ENCODE measurements at places on chromosomes 1 and 21.

DNA sequence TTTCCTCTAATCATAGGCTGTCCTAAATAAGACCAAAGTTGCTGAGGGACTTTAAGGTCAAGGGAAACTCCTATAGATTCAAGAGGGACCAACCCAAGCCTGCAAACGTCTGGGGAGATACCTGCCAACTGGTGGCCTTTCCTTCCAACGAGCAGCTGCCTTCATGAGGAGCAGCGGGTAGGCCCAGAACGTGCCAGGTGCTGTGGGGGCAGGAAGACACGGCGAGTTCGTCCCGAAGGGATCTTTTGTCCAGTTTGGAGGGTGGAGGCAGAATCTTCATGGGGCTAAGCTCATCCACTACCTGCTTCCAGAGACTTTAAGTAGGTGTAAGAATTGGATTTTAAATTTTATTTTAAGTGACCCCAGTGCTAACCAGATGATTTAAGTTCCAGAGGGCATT is 26.0 kb upstream of the SLC26A9 start:
- no peak overlapping the region for H3K4me3 ChIP-seq
- DNase-seq, result no peak
- no peaks in the 10 kb centered on the region for H3K36me3 ChIP-seq
- H3K4me1 ChIP-seq, result no peaks in the 10 kb centered on the region

GRCh38 chr1:186722711-186723309 is 42.6 kb upstream of the PTGS2 start:
- no peaks in the 10 kb centered on the region for H3K27me3 ChIP-seq
- no peak for DNase-seq
- H3K4me3 ChIP-seq, result no peak overlapping the region
- H3K4me1 ChIP-seq, result no peaks in the 10 kb centered on the region
- H3K36me3 ChIP-seq, result no peaks in the 10 kb centered on the region

- no peaks in the 10 kb centered on the region for H3K36me3 ChIP-seq
- peaks cover 5% of the 10 kb centered on the region for H3K27me3 ChIP-seq
- no peak overlapping the region for H3K4me3 ChIP-seq
- no peak overlapping the region for H3K27ac ChIP-seq
- H3K4me1 ChIP-seq, result no peaks in the 10 kb centered on the region
These were observed 106.9 kb upstream of the F3 start for GRCh38 chr1:94648225-94649007.

DNA sequence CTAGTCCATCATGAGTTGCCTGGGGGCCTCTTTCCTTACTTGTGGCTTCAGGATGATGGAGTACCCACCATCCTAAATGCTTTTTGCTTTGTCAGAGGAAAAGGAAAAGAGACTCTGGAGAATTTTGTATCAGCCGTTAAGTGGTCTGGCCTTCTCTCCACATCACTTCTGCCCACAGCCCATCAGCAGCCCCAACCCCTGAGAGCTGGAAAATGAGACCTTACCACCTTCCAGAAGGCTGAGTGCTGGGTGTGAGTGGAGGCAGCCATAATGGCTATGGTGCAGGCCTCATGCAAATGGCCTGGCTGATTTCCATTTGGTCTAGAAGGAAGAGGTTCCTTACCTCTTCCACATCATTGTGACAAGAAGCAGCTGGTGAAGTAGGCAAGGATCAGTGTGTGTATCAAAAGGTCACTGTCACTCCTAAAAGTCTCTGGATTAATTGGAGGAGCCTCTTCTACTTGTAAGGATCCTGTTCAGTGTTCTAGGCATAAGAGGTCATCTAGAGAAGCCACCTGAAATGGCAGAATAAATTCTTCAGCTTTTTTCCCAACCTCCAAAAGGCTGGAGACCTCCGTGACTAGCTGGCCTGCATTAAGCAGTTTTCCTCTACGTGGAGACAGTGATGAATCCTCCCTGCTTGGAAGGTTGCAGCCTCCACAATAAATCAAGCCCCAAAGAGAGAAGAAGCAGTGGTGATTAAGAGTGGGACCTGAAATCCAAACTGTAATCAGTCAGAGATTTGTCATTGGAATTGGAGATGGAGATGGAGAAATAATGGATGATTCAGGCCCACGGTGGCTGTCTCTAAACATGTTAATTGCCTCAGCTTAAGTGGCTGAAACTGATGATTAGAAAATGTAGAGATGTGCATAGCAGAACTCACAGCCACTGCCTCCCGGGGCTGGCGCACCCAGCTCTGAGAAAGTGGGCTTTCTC is 111.5 kb downstream of the CNIH3 start:
- H3K36me3 ChIP-seq, result no peaks in the 10 kb centered on the region
- no peak for DNase-seq
- no peak overlapping the region for H3K4me3 ChIP-seq

DNA sequence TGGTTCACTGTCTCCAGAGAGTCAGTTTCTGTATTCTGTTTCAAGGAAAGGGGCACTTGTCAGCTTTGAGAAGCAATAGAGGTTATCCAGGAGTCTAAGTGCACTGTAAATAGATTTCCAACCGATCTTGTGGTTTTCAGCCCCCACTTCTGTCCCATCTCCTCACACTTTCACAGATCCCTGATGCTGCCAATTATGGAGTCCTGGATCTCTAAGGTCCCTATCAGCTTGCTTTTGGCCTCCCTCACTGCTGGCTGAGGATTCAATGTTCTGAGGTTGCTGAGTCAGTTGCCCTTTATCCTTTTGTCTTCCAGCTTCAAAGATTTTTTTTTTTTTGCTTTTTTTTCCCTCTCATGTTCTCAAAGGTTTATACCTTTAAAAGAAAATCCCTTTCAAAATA is 98.4 kb downstream of the DIRAS3 start:
- no peaks in the 10 kb centered on the region for H3K27me3 ChIP-seq
- H3K4me3 ChIP-seq, result no peak overlapping the region
- no peak for DNase-seq
- no peaks in the 10 kb centered on the region for H3K4me1 ChIP-seq
- H3K27ac ChIP-seq, result no peak overlapping the region

- no peak overlapping the region for H3K27ac ChIP-seq
- H3K4me3 ChIP-seq, result no peak overlapping the region
- no peaks in the 10 kb centered on the region for H3K4me1 ChIP-seq
- DNase-seq, result no peak
These were observed 583.4 kb upstream of the ADAMTS5 start for GRCh38 chr21:27550287-27550686.

- no peak for DNase-seq
- no peak overlapping the region for H3K27ac ChIP-seq
- H3K4me3 ChIP-seq, result no peak overlapping the region
- H3K36me3 ChIP-seq, result peaks cover 37% of the 10 kb centered on the region
- no peaks in the 10 kb centered on the region for H3K27me3 ChIP-seq
These were observed 116.3 kb upstream of the HP1BP3 start for GRCh38 chr1:20903437-20903836.

DNA sequence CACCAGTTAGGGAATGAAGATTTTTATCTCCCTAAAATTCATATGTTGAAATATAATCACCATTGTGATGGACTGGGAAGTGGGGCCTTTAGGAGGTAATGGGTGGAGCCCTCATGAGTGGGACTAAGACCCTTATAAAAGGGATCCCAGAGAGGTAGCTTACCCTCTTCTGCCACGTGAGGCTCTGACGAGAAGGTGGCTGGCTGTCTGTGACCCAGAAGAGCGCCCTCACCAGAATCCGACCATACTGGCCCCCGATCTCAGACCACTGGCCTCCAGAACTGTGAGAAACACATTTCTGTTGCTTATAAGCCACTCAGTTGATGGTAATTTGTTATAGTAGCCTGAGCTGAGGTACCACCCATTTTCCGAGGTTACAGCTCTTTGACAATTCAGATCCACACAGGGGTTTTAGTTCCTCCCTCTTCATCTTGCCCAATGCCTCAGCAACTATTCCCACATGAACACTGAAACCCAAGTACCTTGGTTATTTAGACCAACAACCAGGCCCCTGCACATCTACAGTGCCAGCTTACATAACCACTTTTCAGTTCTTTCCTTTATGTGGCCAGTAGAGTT is 27.6 kb upstream of the HUNK start:
- H3K36me3 ChIP-seq, result no peaks in the 10 kb centered on the region
- no peaks in the 10 kb centered on the region for H3K4me1 ChIP-seq
- H3K4me3 ChIP-seq, result no peak overlapping the region

GRCh38 chr1:76289692-76290091 is 215.1 kb downstream of the ST6GALNAC3 start:
- no peak overlapping the region for H3K4me3 ChIP-seq
- DNase-seq, result no peak
- no peaks in the 10 kb centered on the region for H3K27me3 ChIP-seq
- H3K36me3 ChIP-seq, result no peaks in the 10 kb centered on the region

DNA sequence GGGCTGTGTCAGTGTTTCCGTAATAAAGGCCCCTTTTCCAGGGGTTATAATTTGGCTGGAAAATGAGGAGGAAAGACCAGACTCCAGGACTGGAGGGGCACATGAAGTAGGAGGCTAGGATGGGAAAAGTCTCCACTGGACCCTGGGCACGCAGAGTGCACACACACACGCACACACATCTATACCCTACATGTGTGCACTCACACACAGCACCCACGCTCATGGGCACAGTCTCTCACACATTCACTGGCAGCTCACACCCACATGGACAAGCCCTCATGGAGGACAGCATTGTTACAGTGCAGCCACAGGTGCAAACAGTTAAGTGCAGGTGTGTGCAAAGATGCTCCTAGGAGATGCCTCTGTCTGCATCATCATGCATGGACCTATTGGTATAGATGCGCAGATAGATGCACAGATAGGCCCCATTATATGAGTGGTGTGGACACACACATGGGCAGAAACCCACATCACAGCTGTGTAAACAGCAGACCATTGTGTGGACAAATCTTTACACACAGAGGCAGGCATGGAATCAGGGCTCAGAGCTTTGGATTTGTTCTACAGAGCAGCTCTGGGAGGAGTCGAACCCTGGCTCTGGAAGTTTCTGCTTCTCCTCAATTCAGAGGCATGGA is 9.1 kb upstream of the RUNX3 start:
- no peaks in the 10 kb centered on the region for H3K27me3 ChIP-seq
- peaks cover 29% of the 10 kb centered on the region for H3K4me1 ChIP-seq
- no peaks in the 10 kb centered on the region for H3K36me3 ChIP-seq
- no peak overlapping the region for H3K27ac ChIP-seq
- no peak overlapping the region for H3K4me3 ChIP-seq

GRCh38 chr1:220300442-220301121 is 28.3 kb upstream of the RAB3GAP2 start:
- H3K27ac ChIP-seq, result no peak overlapping the region
- peaks cover 13% of the 10 kb centered on the region for H3K27me3 ChIP-seq
- H3K4me1 ChIP-seq, result no peaks in the 10 kb centered on the region
- no peak for DNase-seq
- no peak overlapping the region for H3K4me3 ChIP-seq
- H3K36me3 ChIP-seq, result no peaks in the 10 kb centered on the region

DNA sequence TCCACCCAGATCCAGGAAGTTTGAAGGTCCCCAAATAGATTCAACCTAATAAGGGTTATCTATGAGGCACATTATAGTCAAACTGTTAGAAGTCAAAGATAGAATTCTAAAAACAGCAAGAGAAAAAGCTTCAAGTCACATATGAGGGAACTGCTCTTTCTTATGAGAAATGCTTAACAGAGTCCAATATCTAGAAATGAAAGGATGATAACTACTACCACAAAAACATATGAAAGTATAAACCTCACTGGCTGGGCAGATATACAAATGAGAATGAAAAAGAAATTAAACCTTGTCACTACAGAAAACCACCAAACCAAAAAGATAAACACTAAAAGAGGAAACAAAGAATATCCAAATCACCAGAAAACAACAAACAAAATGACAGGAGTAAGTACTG is 201.8 kb downstream of the KCNH1 start:
- H3K4me3 ChIP-seq, result no peak overlapping the region
- no peaks in the 10 kb centered on the region for H3K4me1 ChIP-seq
- DNase-seq, result no peak
- H3K27ac ChIP-seq, result no peak overlapping the region
- H3K27me3 ChIP-seq, result no peaks in the 10 kb centered on the region
- H3K36me3 ChIP-seq, result no peaks in the 10 kb centered on the region

DNA sequence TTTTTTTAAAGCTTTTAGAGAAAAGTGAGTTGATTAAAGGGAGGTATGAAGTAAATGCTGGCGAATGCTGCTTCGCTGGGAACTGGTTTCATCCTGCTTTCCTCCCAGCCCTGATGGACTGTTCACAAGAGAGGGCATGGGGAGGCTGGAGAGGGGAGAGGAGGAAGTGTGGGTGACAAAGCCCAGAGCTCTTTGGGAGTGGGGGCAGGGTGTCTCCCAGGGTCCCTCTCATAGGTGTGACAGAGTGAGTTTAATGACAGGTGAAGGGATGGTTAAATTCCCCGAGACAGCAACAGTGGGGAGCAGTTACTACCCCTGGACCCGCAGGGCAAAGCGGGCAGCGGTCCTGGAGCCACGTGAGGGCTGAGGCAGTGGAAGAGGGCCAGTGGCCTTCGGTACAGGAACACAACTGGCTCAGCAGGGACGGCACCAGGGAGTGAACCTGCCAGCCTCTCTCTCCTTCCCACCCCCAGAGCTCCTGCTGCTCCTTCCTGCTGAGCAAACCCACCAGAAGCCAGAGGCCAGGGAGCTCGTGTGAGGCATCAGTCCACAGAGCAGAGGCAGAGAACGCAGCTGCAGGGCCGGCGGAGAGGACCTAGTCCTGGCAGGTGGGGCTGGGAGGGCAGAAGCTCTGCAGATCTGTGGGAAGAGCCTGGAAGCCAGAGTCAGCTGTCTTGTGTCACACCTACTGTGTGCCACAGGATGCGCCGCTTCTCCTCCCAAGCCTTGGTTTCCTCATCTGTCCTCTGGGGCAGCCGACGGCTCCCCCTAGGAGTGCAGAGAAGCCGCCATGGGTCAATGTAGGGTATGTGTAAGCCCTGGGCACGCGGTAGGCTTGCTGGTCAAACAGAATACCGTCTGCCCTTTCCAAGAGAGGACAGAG is 20.9 kb upstream of the LRP8 start:
- no peak overlapping the region for H3K27ac ChIP-seq
- no peaks in the 10 kb centered on the region for H3K27me3 ChIP-seq
- peaks cover 10% of the 10 kb centered on the region for H3K4me1 ChIP-seq
- H3K36me3 ChIP-seq, result no peaks in the 10 kb centered on the region
- peak; percentile 6 for DNase-seq

GRCh38 chr21:45917241-45917640 is 64.3 kb upstream of the COL6A1 start:
- no peaks in the 10 kb centered on the region for H3K27me3 ChIP-seq
- no peak overlapping the region for H3K4me3 ChIP-seq
- DNase-seq, result no peak
- peak overlapping the region; percentile 35 for H3K27ac ChIP-seq
- H3K4me1 ChIP-seq, result peaks cover 2% of the 10 kb centered on the region

DNA sequence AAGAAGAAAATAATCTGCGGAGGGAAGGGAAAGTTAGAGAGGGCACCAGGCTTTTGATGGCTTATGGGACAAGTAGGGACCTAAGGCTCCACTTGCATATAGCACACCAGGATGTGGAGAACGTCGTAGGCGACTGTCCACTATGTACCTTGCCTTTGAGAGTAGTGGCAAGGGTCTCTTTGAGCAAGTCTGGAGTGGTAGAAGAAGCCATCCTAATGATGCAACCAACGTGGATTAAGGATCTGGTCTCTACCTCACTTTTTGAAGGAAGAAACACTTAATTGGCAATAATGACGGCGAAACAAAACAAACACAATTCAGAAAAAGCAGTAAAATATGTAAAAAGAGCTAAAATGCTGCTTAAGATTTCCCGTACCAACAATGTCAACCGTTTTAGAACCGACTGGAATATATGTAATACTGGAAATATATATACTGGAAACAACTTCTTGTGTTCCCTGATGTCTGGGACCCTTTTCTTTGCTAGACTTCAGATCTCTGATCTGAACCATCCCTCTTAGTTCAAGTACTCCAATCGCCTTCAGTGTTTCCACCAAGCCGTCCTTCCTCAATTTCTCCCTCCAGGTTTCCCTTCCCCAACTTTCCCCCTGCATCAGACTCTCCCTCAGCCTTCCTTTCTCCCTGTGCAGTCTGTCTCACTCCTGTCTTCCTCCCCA is 821 bp upstream of the KHDRBS1 start:
- DNase-seq, result no peak
- peak overlapping the region; percentile 87 for H3K4me3 ChIP-seq

Data from activated B cell treated with CpG ODN at 0.5 μM for 24 hours (primary cell).